SW 1271 (cell line): ENCODE measurements at places on chromosomes 3 and 15.

GRCh38 chr15:68559345-68560310, 19.2 kb upstream of the CORO2B start:
- peak; percentile 56 for DNase-seq

- no peak for DNase-seq
Measured at GRCh38 chr3:13292375-13292774, 127.7 kb downstream of the NUP210 start.

DNA sequence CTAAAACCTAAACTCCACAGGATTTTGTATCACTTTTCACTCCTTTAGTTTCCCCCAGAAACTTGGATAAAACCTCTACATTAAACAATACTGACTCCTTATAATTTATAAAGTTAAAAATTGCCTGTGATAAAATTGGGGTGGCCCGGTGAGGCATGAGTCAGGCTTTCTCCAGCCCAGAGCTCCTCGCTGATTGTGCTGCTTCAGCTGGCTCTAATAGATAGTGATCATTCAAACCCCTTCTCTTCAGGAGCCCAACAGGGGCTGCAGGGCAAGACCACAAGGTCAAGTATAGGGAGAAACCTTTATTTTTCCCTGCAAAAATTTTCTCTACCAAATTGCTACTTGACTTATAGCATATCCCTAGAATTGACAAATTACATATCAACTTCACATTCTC, 308.2 kb downstream of the PLCL2 start:
- no peak for DNase-seq

DNA sequence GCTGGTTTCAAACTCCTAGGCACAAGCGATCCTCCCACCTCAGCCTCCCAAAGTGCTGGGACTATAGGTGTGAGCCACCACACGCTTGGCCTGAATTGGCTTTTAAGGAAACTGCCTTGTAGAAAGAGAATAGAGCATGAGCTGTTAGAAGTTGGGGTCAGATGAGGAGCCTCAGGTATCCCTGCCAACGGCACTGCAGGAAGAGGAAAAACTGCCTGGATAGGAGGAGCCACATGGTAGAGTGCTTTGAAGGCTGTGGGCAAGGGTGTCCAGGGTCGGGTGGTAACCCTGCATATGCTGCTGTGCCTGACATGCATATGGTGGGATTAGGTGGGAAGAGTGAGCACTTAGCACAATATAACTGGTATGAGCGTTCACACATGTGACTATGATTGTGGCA, 55.0 kb downstream of the BSN start:
- no peak for DNase-seq

- no peak for DNase-seq
Measured at GRCh38 chr15:88509964-88510363, 36.5 kb downstream of the DET1 start.

- DNase-seq = peak; percentile 92
Measured at GRCh38 chr15:60392986-60393790, 4.6 kb downstream of the ANXA2 start.

DNA sequence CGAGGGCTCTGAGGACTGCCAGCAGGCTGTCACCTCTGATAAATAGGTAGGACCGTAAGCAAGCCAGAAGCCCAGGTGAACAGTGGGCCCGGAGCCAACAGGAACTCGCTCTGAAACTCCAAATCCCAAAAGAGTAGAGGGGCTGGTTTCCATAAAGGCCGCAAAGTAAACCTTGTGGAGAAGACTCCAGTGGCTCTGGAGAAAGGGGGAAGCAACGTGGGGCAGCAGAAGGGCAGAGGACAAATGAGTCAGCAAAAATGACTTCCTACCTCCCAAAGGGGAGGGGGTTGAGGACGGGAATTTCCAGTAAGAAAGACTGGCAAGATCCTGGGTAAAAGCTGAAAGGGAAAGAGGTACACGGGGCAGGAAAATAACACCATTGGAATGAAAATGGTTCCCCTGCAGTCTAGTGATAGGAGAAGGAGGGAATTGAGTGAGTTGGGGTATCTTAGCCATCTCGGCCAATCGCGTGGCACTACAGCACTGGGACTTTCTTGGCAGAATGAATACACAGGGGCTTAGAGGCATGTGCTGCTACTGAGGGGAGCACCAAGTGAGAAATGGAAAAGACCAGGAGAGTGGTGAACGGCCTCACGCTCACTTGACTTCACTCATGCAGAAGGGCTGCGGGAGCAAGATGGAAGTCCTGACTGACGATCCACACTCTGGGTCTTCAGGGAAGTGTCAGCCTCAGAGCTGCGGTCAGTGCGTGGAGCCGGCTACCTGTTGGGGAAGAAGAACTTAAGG, 33.2 kb downstream of the BMF start:
- DNase-seq = no peak
